ENCODE measurements at places on chromosomes 2 and 18. TPM values are rescaled to one million over a fixed set of nuclear protein-coding genes. Genes with fewer than 3 reads are reported as not detected.

The FBXO48 gene
- total RNA-seq = 8.5 TPM

The ASTL gene
- not detected for total RNA-seq

The GPD2 gene
- total RNA-seq = 22.9 TPM

The PIEZO2 gene
- total RNA-seq = 3.3 TPM

The ELOA2 gene
- total RNA-seq = not detected

The C2orf80 gene
- total RNA-seq = not detected

The CNTNAP5 gene
- total RNA-seq = not detected
